ENCODE measurements at places on chromosomes 12 and 14.

GRCh38 chr12:105933671-105934665 is 204.8 kb downstream of the NUAK1 start:
- no peak for DNase-seq

DNA sequence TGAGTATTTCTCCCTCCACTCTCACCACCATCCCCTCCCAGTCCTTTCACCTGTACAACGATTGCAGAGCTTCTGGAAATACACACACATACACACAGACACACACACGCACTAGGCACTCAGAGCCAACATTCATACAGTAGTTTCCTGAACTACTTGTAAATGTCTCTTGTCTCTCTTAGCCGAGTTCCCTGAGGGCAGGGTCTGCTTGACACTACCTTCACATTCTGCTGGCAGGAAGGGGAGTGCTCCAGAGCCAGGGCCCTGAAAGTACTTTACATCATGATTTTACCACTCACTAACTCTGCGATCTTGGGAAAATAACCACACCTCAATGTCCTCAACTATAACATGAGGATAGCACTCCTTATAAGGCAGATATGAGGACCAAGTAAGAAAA is 82.7 kb downstream of the GAS2L3 start:
- no peak for DNase-seq

GRCh38 chr12:3713483-3713882 is 39.4 kb downstream of the CRACR2A start:
- no peak for DNase-seq

DNA sequence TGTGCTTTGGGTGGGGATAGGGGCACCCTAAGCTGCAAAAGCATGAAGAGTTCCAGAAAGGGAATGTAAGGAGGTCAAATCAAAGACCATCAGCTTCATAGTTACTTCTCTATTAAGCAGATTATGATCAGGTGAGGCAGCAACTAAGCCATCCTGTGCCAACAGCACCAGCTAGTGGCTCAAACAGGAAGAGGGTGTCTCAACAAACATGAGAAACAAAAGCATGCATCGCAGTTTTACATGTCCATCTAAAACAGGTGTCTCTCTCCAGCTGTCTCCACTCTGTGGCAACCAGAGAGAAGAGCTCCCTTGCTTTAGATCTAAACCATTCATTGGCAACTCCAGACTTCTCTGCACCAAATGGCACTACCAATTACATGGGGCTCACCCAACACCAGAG is 52.9 kb downstream of the ACTN1 start:
- peak; percentile 42 for DNase-seq

DNA sequence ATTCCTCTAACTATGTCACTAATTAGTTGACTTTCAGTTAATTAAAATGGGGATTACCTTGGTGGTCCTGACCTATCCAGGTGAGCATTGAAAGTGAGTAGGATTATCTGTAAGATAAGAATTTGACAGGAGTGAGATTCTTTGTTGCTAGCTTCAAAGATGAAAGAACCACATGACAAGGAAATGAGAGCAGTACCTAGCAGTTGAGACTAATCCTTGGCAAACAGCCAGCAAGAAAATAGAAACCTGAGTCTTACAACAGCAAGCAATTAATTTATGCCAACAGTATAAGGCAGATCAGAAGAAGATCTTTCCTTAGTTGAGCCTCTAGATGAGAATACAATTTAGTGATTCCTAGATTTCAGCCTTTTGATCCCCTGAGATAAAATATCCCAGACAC is 1058.4 kb downstream of the LRFN5 start:
- no peak for DNase-seq

DNA sequence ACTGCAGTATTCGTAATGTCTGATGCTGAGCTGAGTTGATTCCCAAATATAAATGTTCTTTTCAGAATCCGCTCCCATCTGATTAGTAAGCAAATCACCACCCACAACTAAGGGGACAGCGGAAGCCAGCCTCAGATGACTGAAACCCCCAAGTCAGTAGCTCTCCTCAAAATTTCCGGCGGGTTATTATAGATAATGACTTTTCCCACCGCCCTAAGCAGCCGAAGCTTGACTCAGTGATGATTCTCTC is 469 bp upstream of the LRFN5 start:
- no peak for DNase-seq

- DNase-seq = no peak
Observed at GRCh38 chr12:94390130-94390485, 69.6 kb downstream of the CEP83 start.

GRCh38 chr14:101494826-101495225 is 66.5 kb upstream of the DIO3 start:
- no peak for DNase-seq

DNA sequence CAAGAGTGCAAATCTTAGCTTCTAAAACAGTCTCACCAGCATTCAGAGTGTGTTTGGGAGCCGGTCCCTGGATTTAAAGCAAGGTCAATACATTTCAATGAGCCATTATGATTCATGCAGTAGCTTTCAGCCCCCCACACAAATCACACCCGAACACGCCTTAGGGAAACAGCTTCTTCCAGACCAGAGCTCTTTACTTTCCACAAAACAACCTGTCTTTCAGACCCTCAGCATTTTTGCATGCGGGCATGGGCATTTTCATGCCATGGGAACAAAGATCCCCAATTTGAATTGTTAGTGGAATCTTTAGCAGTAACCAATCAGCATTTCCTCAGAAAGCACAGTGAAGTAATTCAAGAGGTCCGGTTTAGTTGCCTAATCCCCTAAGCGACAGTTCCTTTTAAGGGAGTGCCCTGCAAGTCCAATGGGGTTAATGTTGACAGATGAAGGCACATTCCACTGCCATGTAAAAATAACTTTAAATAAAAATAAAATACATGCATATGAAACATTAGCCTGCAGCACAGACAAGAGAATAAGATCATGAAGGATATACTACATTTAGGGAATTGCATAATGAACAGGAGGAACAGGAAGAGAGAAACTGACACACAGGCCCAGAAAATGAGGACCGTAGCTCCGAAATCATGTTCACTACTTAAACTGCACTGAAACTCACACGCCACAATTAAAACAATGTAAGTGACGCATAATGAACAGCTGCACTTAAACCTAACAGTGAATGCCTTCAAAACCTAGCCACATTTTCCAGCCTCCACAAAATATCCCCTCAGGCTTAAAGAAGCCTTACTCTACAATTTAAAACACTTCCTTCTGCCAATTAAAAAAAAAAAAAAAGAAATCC is 4.0 kb downstream of the VPS37B start:
- no peak for DNase-seq

- DNase-seq = no peak
Observed at GRCh38 chr12:3097186-3097804, 20.1 kb downstream of the TSPAN9 start.

DNA sequence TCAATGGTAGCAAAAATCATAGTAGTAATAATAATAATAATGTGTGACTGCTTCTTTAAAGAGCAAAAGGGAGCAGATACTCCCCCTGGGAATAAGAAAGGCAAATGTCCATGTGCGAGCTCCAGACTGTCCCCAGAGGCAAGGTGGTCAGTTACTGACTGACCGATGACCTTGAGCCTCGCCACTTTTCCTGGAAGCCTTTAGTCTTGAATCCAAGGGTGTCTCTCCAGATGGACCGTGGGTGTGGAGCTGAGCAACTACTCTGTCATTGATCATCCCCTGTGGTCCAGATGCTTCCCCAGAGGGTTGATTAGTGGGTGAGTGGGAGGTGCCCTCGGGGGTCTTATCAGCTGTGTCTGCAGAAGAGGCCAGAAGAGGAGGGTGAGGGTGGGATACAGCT is 418.5 kb upstream of the TBX3 start:
- no peak for DNase-seq

DNA sequence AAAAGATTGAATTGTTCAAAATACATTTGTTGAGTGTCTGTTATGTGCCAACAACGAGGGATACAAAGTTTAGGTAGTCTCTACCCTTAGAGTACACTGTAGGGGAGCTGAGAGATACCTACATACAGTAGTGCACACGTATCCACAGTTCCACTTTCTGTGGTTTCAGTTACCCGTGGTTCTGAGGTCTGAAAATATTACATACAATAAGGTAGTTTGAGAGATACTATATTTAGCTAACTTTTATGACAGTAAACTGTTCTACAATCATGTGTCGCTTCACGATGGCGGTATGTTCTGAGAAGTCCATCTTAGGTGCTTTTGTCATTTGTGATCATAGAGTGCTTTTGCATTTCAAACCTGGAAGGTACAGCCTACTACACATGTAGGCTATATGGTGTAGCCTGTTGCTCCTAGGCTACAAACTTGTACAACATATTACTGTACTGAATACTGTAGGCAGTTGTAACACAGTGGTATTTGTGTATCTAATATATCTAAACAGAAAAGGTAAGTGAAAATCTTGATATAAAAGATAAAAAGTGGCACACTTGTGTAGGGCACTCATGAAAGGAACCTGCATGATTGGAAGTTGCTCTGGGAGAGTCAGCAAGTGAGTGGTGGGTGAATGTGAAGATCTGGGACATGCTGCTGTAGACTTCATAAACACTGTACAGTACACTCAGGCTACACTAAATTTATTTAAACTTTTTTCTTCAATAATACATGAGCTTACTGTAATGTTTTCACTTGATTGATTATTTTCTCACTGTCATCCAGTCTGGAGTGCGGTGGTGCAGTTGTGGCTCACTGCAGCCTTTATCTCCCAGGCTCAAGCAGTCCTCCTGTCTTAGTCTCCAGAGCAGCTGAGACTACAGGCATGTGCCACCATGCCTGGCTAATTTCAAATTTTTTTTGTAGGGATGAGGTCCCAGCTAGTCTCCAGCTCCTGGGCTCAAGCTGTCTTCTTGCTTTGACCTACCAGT is 4.0 kb downstream of the CPSF6 start:
- no peak for DNase-seq

DNA sequence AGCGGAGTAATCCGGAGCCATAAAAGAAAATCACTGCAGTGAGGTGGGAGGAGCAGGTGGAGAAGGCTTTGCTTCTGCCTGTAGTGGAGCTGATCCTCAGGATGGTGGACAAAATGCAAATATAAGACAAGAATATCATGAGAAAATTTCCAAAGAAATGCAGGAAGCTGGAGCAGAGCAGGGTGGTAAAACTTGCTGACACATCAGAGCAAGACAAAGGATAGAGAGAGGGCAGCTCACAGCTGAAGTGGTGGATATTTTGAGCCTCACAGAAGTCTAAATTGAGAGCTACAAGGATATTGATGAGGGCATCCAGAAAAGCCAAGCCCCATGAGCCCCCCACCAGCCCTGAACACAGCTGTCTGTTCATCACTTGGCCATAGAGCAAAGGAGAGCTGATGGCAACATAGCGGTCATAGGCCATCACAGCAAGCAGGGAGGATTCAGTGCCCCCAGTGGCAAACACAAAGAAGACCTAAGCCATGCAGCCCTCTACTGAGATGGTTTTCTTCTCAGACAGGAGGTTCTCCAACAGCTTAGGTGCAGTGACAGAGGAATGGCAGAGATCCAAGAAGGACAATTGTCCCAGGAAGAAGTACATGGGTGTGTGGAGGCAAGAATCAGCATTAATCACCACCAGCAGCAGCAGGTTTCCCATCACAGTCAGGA is 30.0 kb upstream of the ANP32D start:
- no peak for DNase-seq

GRCh38 chr12:81039231-81039630 is 38.6 kb upstream of the ACSS3 start:
- DNase-seq = no peak

DNA sequence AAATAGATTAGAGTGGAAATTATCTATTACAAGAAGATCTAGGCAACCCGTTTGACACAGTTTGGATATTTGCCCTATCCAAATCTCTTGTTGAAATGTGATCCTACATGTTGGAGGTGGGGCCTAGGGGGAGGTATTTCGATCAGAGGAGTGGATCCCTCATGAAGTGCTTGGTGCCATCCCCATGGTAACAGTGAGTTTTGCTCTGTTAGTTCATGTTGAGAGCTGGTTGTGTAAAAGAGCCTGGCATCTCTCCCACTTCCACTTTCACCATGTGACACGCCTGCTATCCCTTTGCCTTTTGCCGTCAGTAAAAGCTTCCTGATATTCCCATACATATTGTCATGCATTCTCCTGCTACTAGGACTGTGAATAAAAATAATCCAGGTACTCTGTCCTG is 66.4 kb upstream of the FLRT2 start:
- no peak for DNase-seq

GRCh38 chr14:97874394-97874793 is 1077.2 kb downstream of the VRK1 start:
- peak; percentile 49 for DNase-seq

DNA sequence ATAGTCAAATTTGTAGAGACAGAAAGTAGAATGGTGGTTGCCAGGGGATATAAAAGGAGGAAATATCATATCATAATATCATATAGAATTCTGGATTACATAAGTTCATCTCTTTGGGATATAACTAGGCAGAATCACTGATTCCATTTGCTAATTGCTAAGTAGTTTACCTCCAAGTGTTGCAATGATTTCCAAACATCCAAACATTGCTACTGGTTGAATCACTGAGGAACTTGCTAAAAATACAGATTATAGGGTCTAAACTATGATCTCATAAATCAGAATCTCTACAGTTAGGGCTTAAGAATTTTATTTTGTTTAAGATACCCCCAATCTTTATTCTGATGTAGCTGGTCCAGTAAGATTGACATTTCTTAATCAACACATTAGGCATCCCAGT is 16.1 kb upstream of the TAS2R42 start:
- no peak for DNase-seq

DNA sequence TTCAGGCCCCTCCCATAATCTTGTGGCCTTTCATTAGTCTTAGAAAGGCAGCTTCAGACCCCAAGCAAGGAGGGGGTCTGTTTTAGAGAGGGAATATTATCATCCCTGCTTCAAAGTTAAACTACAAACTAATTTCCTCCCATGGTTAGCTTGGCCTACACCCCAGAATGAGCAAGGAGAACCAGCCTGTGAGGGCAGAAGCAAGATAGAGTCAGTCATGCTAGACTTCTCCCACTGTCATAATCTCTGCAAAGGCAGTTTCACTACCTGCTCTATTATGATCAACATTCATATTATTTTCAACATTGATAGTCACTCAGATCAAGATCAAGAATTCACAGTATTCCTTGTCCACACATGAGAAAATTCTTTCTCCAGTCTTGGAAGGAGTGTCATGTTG is 105.1 kb downstream of the GXYLT1 start:
- DNase-seq = no peak

DNA sequence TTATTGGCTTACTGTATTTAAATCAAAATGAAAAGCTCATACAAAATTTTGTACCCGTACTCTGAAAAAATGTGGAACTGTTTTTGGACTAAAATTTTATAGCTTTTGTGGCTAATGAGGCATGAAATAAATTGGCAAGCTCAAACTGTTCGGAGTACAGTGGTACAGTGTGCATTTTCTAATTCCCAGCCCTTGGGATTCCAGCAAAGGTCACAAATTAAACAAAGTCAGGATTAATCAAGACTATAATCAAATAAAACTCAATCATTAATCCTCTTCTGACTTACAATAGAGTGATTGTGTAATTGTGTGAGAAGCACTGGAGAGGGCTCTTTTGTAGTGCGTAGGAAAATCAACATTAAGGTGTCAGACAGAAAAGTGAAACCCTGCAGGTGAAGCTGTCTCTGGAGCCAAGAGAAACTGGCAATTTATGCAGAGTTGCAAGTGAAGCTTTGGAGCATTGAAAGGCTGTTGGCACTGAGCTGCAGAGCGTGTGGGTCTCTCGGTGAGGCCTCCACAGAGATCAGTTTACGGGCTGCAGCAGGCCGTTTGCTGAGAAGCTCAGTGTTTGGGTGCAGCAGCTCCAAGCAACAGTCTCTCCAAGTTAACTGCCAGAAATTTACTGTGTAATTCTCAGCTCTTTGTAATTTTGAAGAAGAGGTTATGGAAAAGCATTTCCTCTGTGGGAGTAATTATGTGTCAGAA is 275.9 kb downstream of the FBXL14 start:
- no peak for DNase-seq

GRCh38 chr12:102633981-102634605 is 153.7 kb upstream of the IGF1 start:
- DNase-seq = no peak

- DNase-seq = no peak
Observed at GRCh38 chr14:70515811-70516210, 19.0 kb downstream of the ADAM20 start.

All from CD4-positive, CD25-positive, alpha-beta regulatory T cell (primary cell).